Frontal cortex (tissue), 4 donors: ENCODE measurements at places on chromosomes 1 and 21. TPM values are rescaled to one million over a fixed set of nuclear protein-coding genes. Genes with fewer than 3 reads are reported as not detected.

Gene CCDC30
- 11.8 TPM for total RNA-seq

Gene SPOCD1
- under 0.01 TPM for total RNA-seq

Gene C1orf87
- total RNA-seq = not detected

Gene VANGL1
- 2.9 TPM for total RNA-seq

Gene AGL
- total RNA-seq = 36.3 TPM

Gene GPR161
- 76.2 TPM for total RNA-seq

Gene NLRP3
- 0.82 TPM for total RNA-seq

Gene PI4KB
- 28.5 TPM for total RNA-seq

Gene KCNE2
- under 0.01 TPM for total RNA-seq

Gene OR2AK2
- 0.41 TPM for total RNA-seq

Gene GBP6
- under 0.01 TPM for total RNA-seq

Gene OR2G6
- not detected for total RNA-seq

Gene IVL
- total RNA-seq = not detected

Gene CELA2B
- total RNA-seq = not detected

Gene LINGO4
- total RNA-seq = not detected
